ENCODE measurements at places on chromosomes 1 and 21.

GRCh38 chr1:152795686-152796085 lies 835 bp upstream of the LCE1D start:
- no peak for DNase-seq

DNA sequence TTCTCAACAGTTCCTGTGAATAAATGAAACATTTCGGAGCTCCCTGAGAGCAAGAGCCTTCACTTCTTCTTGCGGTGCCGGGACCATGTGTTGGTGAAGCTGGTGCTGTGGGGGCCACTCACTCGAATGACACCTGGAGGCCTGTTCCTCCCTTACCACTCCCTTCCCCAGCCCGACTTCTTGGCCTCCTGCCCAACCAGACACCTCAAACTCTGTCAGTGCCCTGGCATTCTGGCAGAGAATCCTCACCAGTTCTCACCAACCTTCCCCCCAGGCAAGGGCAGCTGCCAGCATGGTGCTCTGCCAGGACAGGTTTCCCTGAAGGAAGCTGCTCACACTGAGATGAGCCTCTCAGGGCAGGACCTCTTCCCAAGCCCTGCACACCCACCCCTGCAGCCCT lies 68.3 kb downstream of the MPZL1 start:
- no peak for DNase-seq

- no peak for DNase-seq
Measured at GRCh38 chr1:54378157-54378873, 27.9 kb downstream of the SSBP3 start.

DNA sequence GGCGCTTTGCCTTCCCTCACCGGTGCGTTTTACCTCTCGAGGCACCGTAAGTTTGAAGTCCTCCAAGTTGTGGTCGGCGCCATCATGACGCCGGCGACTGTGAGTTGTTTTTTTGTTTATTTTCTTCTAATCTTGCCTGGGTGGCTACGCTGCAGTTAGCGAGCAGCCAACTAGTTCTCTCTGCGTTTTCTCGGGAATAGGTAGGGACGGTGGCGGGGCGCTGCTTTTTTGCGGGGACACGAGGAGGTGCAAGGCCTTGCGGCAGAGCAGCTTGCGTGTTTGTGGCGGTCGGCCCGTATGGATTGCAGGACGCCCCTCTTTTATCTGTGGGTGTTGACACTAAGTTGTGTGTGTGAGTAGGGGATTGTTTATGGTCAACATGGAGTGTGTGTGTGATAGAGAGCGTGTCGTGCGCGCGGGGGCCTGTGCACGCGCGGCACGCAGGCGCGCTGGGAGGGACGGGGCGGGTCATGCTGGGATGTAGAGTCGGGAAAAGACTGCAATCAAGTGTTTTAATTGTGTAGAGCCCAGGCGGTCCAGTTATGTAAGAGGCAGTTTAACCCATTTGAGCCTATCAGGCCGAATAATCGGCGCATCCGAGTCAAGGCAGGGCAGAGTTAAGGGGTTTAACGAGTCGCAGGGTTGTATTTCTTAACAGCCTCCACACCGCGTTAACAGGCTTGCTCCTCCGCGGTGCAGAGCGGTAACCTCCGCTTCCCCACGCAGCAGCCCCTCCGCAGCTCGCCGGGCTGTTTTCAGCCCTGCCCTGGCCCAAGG lies 1.2 kb upstream of the NEGR1 start:
- no peak for DNase-seq

GRCh38 chr1:233300326-233300725 lies 4.8 kb upstream of the PCNX2 start:
- DNase-seq = no peak

DNA sequence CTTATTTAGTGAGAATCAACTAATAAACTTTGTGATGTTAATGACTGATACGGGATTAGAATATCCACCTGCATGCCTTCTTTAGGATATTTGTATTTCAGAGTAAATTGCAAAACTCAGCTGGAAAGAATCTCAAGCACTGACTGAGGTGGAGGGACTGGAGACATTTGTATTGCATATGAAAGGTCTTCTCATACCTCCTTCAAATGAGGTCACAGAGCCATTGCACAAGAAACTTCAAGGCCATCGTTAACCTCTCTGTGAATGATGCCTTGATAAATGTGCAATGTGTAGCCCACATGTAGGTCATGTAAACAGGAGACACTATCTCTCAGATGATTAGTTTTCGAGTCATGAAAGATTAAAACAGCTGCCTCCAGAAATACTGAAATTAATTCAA lies 531.7 kb upstream of the PLXNA2 start:
- DNase-seq = no peak
